NCI-H526 treated with DMSO at 0.1 percent for 48 hours (cell line): ENCODE measurements at places on chromosomes 7 and 10.

GRCh38 chr10:49187950-49188761, at the start of gene TMEM273:
Gene TMEM273, minus strand, starts transcription at chr10:49188391. Its CDS starts 55 bp downstream, at chr10:49188336.
- DNase-seq = no peak

GRCh38 chr7:120023494-120024167, 249.3 kb upstream of the KCND2 start:
- DNase-seq = no peak

GRCh38 chr7:86448856-86449255, 194.9 kb upstream of the GRM3 start:
- DNase-seq = no peak

- no peak for DNase-seq
Measured at GRCh38 chr7:138974675-138975292, 6.4 kb downstream of the KIAA1549 start.

GRCh38 chr7:108227366-108227765, 97.2 kb upstream of the LAMB4 start:
- no peak for DNase-seq

DNA sequence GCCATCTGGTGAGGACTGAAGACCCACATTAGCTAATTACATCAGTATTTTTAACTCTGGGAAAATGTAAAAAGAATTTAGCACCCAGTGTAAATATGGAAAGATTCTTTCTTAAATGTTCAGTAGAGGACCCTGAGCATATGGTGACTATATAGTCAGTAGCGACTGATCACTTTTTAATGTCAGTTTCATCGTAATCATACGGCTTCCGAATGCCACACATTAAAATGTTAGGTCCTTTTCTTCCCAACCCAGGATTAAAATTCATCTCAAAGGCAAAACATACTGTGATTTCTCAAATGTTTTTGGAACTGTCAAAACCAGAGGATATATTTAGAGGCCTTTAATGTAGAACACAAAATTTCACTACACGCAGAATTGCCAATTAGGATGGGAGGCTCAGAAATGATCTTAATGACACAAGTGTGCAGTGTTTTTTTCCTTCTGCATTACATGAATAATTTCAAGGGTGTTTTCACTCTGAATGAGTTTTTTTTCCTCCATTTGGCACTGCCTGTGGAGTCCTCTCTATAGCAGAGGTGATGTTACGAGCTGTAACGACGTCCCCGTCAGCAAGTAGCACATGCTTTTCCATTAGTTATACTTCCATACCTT, 382.7 kb downstream of the PAXIP1 start:
- DNase-seq = no peak

DNA sequence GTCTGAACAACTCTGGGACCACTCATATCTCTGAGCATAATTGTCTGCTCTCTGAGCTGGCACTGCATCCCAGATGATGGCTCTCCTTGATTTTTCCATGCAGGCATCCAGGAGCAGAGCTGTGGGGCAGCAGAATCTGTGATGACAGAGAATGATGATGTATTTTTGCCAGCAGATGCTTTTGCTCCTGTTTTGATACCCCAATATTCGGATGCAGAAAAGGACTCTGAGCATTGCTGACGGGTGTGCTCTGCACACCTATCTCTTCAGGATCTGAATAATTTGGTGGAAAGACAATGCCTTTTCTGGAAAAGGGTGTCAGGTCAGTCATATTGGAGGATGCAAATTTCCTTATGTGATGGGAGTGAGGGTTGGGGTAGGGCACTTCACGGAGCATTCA, 735.9 kb downstream of the KCNMA1 start:
- no peak for DNase-seq

DNA sequence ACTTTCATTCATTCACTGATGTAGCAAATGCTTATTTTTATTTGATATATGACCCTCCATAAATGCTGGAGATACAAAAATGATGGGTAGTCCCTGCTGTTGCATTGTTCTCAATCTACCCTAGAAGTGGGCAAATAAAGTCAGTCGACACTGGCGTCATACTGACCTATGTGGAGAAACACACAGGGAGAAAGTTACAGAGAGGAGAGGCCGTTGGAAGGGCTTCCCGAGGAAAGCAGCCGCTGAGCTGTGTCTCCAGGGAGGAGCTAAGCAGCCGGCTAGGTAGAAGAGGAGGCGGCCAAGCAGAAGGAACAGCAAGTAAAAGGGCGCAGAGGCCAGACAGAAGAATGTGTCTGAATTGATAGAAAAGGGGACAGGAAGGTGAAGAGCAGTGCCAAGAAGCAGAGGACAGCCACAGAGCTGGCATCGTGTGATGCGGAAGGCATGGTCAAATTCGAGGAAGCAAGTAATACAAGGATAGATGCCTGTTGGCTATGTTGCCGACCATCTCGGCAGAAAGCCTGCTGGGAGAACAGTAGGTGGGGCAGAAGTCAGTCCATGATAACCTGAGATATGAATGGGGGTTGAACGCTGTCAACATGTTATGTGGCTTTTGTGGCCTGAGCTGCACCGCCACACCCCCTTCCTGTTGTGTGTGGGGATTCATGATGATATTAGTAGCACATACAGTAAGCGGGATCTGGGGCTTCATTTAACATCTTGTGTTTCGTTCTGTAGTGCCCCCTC, 25.9 kb downstream of the ST8SIA6 start:
- no peak for DNase-seq

DNA sequence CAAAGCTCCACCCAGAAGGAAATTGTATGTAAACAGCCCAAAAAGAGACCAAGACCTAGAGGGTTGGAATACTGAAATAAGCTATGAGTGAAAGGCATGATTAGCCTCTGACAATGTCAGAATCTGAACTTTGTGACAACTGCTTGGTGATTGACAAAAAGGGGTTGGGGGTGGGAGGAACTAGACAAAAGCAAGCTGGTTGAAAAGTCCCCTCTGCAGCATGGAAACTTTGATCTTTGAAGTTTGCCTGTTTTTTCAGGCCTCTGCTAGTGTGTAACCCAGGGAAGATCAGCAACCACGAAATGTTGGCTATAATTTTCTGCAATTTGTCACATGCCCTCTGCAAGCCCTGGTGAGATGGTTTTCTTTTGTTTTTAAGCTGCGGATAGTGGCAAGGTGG, 104.8 kb upstream of the SLC25A13 start:
- no peak for DNase-seq

- DNase-seq = peak; percentile 68
Measured at GRCh38 chr10:78458983-78459638, 425.4 kb downstream of the RPS24 start.

GRCh38 chr7:111160297-111160696, 69.4 kb downstream of the LRRN3 start:
- no peak for DNase-seq

DNA sequence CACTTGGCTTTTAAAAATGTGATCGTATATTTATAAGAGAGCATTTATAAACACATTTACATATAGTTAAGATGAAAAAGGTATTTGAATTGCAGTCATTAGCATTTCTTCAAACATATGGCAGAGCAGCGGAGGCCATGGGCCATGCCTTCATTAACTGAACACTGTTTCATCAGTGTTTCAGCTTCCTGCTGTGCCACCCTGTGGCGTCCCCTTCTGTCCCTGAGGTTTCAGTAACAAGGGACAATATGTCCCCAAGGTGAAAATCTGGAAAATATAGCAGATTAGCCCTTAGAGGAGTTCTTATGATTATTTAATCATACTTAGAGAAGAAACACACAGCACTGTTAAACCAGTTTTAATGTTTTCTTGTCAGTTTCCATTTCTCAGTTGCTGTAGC, 577.8 kb downstream of the ETV1 start:
- no peak for DNase-seq

DNA sequence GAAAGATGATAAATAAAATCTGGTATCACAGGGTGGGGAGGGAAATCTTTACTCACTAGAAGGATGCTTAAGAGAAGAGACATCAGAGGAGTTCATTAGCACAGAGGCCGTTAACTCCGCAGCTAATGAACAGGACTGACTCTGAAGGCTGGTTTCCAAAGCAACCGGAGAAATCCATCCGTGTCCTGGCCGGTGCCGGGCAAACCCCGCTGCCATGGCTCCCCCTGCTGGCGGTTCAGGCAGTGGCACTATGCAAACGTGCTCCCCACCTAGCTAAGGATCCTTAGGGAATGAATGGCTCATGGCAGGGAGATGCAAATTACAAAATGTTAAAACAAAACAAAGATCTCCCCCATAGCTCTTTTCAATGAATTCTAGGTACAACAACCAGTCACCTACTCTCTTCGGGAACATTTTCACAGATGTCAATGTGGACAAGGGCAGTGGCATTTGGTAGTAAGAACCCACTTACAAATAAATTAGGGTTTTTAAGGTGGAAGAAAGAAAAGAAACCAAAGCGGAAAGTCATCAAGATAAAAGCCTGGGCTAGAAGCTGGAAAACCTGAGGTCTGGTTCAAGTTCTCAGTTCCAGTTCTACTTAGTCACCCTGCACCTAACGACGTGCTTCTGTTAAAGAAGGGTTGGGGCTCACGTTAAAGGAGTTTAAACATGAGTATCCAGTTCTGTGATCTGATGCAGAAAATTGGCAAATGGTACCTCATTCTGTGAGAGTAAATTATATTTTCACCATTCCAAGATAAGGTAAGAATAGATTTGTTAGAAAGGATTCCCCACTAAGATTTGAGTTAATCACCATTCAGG, 138.2 kb downstream of the SVIL start:
- DNase-seq = peak; percentile 29

DNA sequence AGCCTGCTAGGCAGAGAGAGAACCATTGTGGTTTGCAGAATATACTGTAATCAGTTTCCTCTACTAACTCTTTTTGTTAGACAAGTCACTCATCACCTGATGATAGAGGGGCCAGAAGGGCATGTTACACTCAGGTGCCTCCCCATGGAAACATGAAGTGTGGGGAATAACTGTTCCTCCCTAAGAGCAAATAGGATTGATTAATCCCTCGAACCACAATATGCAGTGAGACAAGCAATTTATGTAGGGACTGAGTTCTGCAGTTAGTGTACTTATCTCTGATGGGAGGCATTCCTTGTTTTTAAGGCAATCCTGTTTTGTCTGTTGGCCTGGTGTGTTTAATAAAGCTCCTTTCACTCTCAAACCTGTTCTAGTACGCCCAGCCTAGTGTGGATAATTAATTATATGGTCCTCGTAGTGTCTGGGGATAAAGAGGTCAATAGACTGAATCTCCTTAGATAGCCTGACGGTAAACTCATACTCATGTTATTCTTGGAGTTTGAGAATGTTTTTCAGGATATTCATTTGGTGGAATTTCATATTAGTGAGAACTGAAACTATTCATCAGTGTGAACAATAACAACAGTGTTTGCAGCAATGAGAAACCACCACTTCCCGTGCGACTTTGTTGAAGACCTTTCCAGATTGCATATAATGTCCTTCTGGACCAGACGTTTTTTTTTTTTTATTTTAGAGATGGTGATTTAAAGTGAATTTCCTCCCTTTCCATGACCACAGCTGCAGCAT, 344.8 kb upstream of the FZD8 start:
- no peak for DNase-seq

DNA sequence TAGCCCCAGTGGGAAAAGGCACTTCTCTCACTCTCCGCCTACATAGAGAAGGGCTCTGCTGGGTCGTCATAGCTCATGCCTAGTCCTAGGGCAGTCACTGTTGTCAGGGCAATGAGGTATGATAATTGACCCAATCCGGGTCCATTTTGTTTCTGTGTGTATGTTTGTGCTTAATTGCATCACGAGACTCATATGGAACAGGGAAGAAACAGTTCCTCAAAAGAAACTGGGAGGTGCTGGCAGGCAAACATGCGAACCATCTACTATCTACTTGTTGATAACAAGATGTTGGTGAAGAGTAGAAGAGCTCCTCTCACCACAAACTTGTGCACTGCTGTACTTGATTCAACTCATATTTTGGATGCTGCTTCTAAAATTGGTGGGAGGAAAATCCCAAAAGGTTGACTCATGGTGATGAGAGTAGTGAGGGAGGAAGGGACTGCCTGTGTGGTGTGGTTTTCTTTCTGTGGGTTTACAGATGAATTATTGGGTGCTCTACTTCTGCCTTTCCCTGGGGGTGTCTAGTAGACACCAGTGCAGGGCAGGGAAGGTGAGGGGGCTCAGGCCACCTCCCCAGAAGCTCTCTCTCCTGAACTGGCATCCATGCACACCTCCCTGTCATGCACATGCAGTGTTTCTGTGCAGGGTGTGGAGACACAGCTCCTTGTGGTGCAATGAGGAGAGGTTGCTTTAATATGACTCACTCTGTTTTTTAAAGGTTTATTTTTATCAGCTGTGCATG, 29.4 kb downstream of the LSMEM1 start:
- DNase-seq = no peak

GRCh38 chr7:36207451-36208291, 54.6 kb downstream of the EEPD1 start:
- DNase-seq = no peak

DNA sequence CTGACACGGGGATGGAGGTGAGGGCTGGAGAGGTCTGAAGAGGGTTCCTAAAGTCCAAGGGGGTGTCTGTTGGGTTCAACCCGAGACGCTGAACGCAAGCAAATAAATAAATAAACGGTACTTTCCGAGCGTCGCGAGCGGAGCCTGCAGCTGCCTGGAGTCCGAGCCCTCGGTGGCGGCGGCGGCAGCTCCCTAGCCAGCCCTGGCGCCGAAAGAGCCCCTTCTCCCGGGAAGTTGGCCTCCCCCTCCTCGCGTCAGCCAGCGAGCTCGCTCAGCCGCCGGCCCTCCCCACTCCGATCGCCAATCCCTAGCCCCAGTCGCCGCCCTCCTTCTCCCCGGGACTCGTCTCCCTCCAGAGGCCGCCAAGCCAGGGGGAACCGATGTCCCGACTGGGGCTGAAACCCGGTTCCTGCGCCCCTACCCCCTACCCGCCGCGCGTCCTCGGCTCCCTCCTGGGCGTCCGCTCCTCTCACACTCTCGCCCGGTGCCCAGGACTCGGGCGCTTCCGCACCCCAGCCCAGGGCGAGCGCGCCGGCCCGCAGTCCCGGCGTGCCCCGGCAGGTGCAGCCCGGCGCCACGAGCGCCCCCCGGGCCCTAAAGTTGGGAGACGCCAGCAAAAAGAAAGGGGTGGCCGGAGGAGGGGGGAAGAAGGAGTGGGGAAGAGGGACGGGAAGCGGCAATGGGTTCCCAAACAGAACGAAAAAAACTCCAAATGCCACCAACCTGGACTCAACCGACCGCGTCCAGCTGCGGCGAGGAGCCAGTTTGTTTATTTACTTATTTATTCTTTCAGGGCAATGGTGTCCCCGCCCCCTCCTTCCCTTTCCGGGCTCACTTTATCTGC, at the start of gene GFRA1:
GFRA1 (minus strand) TSS at position 767 of the 844 bp plus-strand sequence. CDS start 1,177 bp downstream, outside the sequence.
- no peak for DNase-seq
